ENCODE measurements at places on chromosomes 7 and 10.

GRCh38 chr10:44357023-44357540 lies 27.8 kb downstream of the CXCL12 start:
- no peak for DNase-seq

GRCh38 chr10:89151857-89152256 lies 55.3 kb downstream of the CH25H start:
- no peak for DNase-seq

DNA sequence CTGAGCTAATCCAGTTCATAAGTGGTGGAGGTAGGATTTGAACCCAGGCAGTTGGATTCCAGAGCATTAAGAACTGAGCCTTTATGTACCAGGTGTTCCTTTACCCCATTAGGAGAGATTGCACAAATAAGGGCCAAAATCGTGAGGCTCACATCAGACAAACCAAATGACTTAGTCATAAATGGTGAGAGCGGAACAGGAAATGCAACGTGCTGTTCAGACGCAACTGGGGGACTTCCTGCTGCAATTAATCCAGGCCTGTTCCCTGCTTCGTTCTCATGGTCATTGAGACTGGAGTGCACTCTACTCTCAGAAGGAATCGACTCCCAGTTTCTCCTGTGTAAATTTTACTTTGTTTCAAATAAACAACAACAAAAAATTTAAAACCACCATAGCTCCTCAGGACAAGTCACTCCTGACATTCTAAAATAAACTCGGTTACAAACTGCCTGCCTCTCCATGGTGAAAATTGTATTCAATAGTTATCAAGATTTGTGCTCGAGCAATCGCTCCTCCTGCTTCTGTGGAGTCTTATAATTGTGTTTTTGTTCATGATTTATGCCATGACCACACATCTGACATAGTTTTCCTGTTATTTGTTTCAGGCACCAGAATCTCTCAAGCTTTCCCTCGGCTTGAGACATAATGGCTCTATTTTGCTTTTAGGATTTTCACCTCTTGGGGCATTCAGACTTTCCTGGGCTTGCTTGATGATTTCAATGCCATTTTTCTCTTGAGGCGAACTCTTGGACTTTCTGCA lies 115.3 kb upstream of the BMPER start:
- DNase-seq, result no peak

- no peak for DNase-seq
These were observed 160.0 kb upstream of the INSYN2A start for GRCh38 chr10:127356360-127356759.

- DNase-seq, result no peak
These were observed 10.9 kb downstream of the LDB3 start for GRCh38 chr10:86678999-86679792.

- DNase-seq, result no peak
These were observed 8.7 kb upstream of the UNC5B start for GRCh38 chr10:71203716-71204115.

GRCh38 chr10:132925614-132926013 lies 16.8 kb downstream of the CFAP46 start:
- DNase-seq, result no peak

DNA sequence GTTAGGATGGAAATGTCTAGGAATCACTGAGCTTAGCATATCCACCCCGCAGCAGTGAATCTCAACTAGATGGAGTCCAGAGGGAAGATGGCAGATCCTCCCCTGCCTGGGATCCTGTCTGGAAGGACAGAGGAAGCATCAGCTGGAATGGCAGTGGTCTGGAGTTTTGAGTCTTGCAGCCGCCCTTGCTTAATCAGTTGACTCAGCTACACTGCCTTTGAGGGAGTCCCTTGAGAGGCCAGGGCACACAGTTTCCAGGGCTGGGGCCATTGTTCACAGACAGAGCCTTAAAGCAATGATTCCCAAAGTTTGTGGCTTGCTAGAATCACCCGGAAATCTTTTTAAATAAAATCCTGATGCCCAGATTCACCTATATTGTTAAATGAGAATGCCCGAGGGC lies 128.1 kb downstream of the NT5C2 start:
- no peak for DNase-seq

DNA sequence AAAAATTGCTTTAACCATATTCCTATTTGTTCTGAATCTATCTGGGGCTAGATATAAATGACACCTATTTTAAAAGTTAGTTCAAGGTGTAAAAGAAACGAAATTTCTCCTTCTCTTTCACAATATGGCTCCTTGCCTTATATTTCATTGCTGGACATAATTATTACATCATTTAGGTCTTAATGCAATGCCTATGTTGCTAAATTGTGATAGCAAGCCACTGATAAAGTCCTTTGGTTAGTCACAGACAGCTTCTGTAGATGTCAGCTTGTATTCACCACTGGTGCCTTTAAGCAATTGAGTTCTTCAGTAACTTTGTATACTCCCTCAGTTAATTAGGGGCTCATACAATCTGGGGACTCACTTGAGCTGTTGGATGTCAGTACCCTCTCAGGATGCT lies 1236.6 kb downstream of the GATA3 start:
- DNase-seq, result no peak

DNA sequence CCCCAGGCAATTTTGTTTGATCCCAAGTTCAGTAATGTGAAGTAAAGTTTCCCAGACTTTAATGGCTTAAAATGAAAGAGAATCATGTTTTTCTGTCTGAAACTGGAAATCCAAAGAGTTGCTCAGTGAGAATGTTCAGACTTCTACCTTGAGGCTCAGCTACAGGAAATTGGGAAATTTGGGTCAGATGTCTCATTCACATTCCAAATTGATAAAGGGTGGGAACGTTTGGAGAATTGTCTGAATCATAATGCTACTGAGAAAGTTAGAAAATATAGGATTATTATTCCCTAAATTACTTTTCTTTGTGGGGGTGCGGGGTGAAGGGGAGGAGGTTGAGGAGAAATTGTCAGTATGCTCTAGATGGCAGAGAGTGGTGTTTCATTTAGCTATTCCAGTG lies 773.9 kb downstream of the LRMDA start:
- DNase-seq, result no peak

GRCh38 chr10:49613882-49614241 lies at the start of gene CHAT:
Gene CHAT, plus strand, starts transcription at chr10:49614037. Its CDS starts 153 bp downstream, at chr10:49614190.
- DNase-seq, result no peak

DNA sequence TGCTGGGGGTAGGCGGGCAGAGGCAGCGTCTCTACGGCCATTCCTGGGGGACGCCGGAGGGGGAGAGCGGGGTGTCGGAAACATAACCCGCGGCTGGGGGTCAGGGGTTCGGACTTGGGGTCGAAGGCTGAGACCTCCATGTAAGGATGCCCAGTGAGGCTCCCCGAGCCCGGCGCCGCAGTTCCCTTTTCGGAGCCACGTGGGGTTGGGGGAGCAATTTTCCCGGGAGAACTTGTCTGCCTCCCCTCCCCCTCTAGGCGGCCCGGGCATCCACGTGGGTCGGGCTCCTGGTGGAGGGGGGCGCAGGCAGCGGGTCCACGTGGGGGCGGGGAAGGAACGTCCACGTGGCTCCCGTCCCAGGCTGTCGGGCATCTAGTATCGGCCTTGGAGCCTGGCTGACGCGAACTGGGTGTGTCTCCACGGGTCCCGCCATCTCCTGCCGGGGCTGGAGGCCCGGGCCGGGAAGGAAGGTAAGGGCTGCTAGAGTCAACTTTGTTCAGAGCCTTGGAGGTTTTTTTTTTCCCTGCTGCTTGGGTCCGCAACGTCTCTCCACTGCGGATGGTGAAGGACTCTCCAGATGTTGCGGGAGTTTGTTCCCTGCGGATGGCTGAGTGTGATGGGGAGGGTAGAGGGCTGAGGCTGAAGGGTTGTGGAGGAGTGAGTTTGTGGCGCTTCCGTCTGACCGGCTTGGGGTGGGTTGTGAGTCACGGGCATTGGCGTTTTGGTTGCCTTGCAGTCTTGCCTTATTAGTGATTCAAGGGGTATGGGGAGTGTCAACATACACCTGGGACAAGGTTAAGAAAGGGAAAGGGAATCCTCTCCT lies 744 bp downstream of the PPRC1 start:
- DNase-seq, result peak; percentile 62

DNA sequence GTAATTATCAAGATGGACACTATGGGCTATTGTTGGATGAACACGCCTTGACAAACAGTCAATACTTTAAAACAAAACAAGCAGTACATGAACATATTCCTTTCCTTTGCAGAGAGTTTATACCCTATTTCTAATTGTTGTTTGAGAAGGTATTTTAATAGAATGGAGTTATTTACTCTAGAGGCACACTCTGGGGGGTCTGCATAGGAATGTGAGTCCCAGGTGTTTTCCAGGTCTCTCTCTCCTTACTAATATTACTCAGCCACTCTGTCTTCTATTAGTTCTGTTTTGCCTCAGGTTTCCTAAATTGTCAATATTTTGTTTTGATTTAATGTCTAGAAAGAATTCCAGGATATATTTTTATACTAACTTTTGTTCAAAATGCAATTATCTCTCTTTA lies 1091.4 kb downstream of the CNTNAP2 start:
- no peak for DNase-seq

GRCh38 chr10:31803606-31804351 lies 124.9 kb downstream of the ARHGAP12 start:
- no peak for DNase-seq

GRCh38 chr10:44339218-44339617 lies 45.7 kb downstream of the CXCL12 start:
- DNase-seq, result no peak

DNA sequence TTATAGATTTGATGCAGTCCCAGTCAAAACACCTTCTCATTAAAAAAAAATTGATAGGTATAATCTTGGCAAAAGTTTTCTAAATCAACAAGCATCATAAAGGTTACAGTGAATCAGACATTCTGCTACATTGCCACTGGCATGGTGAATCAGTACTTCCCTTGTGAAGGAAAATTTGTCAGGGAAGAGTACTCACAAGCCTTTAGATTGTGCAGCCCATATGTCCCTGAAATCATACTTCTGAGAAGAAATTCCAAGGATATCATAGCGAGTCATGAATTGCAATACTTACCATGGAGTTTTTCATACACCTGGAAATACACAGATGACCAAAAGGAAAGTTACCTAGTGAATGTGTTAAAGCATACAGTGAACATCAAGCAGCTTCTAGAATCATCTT lies 17.2 kb downstream of the VSTM2A start:
- no peak for DNase-seq

DNA sequence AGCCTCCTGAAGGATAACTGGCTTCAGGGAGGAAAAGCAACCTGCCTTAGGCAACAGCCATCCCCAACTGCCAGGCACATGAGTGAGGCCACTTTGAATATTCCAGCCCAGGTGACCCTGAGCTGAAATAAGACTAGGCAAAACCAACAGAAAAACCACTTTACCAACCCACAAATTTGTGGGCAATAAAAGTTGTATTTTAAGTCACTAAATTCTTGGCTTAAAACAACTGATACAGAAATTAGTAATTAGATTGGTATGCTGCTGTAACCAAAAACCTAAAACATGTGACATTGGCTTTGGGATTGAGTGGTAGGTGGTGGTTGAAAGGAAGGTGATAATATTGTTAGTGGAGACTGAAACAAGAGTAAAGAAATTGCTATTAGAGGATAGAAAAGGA lies 39.9 kb downstream of the ABCB4 start:
- no peak for DNase-seq

DNA sequence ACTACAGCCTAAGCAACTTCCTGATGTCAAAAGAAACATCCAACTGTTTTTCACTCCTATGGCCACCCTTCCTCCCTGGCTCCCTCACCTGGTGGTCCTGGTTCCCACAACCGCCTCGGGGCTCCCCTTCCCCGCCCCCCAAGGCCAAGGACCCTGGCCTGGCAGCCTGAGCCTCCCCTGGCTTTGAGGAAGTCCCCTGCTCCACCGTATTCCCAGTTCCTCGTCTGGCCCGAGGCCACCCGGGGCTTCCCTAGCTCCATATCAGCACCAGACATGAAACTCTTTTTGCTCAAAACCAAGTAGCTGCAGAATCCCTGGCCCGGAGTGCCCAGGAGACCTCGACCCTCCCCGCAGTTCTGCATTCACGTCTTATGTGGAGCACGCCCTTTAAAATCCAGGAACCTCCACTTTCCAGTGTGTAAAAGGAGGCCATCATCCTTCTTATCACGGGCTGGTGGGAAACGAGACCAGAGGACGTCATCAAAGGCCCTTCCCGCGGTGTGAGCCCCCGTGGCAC lies 82.9 kb downstream of the PRKAG2 start:
- no peak for DNase-seq

GRCh38 chr7:105101864-105102263 lies 87.9 kb downstream of the KMT2E start:
- no peak for DNase-seq

GRCh38 chr10:82464966-82465365 lies 590.0 kb downstream of the NRG3 start:
- DNase-seq, result no peak

DNA sequence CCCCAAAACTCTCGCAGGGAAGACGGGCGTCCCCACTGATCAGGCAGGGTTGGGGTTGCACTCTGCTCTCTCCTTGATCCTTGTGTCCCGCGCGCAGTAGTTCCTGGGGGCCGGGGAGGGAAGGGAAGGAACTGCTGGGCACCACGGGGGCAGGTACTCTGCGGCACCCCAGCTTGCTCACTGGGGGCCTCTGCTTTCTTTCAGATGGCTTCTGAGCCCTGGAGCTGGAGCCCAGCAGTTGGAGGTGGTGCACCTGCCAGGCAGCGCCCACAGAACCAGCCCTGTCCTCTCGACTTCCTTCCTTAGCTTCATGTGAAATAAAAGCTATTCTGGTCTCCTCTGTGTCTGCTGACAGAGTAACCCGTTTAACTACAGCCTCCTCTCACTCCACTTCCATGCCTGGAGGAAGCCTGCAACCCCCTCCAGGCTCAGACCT lies 12.2 kb downstream of the PLAC9 start:
- no peak for DNase-seq

Measured in stimulated activated CD8-positive, alpha-beta memory T cell treated with anti-CD3 and anti-CD28 coated beads, Interleukin-7, amount 100 ng/mL, for 48 hours (primary cell).